ENCODE measurements at places on chromosomes 4 and X. TPM values are rescaled to one million over a fixed set of nuclear protein-coding genes. Genes with fewer than 3 reads are reported as not detected.

DNA sequence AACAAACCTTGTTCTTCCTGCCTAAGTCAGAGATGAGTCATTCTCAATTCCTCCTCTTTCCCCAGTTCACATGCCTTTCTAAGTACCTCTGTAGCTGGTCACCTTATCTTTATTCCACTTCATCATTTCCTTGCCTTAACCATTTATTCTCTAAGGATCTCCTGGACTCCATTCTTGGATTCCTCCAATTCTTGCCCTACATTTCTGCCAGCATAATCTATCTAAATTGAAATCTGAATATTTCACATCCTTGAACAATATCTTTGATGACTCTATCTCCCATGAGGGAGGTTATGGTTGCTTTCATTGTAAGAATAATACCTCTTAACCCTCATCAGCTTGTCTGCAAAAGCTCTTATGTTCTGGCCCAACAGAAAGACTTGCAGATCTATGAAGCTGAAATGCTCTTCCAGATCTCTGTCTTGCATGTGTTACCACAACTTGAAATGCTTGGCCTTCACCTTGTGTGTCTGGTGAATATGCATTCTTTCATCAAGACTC lies 28.6 kb upstream of the PDE5A start:
- peaks cover 8% of the 10 kb centered on the region for H3K27me3 ChIP-seq
- H3K36me3 ChIP-seq = no peaks in the 10 kb centered on the region
- no peak overlapping the region for H3K4me3 ChIP-seq
- H3K4me1 ChIP-seq = no peaks in the 10 kb centered on the region
- no peak for DNase-seq

DNA sequence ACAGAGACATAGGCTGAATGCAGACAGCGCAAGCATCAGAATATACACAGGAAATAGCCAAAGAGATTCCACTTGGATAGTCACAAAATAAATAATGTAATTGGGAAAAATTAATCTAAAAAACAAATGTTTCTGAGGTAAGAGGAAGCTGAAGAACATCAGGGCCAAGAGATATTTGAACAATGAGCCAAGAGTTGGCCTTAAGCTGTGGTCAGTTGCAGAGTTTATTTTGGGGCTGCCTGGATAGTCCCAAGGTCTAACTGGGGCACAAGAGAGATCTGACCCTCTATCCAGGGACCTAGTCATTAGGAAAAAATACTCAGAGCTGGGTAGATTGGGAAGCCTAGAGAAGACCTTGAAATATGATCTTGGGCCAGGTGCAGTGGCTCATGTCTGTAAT lies 31.3 kb upstream of the FGF16 start:
- no peak overlapping the region for H3K4me3 ChIP-seq
- peaks cover 10% of the 10 kb centered on the region for H3K27me3 ChIP-seq
- DNase-seq = no peak
- no peaks in the 10 kb centered on the region for H3K4me1 ChIP-seq
- no peak overlapping the region for H3K27ac ChIP-seq

DNA sequence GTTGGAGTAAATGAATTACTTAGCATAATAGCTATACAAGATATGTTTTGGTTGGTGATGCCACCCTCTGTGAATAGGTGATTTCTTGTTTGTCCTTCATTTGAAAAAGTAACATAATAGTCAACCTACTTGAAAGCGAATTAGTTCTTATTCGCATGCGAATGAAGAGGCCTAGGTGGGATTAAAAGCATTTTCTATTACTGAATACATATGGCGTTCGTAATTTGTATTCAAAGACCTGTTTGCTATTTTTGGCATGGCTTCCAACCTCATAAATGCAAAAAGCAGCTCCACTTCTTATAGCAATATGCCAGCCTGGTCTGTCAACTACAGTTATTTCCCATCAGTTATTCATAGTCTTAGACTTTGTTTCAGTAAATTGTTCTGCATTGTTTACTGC lies 261.3 kb downstream of the TENM3 start:
- no peak overlapping the region for H3K4me3 ChIP-seq
- no peaks in the 10 kb centered on the region for H3K4me1 ChIP-seq
- no peak overlapping the region for H3K27ac ChIP-seq
- no peak for DNase-seq
- no peaks in the 10 kb centered on the region for H3K36me3 ChIP-seq

DNA sequence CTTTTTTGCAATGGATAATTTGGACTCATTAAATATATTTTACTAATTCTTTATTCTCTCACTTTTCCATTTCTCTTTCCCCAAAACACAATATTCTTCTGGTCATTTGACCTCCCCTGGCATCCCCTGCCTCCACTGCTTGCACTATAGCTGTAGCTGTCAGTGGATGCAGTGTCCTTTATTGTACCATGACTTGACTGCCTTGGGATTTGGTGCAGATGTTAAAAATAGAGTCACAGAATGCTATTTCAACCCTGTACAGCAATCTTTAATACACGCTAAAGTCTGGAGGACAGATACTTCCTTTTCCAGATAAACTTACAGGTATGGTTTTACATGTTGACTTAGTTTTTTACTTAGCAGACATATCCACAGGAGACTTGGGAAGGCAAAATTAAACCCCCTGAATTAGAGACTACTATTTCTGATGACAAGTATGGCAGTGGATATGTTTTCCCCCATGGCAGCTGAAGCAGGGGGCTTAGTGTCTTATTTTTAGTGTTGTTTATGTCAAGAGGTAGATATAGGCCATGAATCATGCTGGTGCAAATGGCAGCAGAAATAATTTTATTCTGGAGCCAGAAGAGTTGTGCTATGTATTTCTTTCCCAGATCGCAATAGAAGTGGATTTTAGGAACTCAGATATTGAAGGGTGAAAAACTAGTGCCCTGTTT lies 461.4 kb downstream of the NAF1 start:
- no peaks in the 10 kb centered on the region for H3K36me3 ChIP-seq
- no peak overlapping the region for H3K27ac ChIP-seq
- no peak for DNase-seq

DNA sequence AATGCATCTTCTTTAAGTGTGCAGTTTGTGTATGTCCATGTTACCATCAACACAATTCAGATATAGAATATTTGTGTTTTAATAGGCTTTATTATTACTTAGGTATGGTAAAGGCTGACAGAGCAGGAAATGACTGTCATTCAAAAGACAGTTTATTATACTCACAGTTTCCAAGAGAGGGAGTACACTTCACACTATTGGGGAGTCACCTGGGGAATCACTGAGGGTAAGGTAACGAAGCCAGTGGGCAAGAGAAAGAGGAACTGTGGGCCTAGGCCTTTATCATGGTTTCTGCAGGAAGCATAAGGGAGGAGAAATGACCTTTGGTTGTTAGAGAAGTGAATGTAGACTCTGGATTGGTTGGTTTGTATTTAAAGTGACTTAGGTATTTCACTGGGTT lies 235.1 kb upstream of the HCCS start:
- H3K4me1 ChIP-seq = no peaks in the 10 kb centered on the region
- no peak overlapping the region for H3K27ac ChIP-seq
- no peaks in the 10 kb centered on the region for H3K36me3 ChIP-seq
- no peak for DNase-seq
- no peaks in the 10 kb centered on the region for H3K27me3 ChIP-seq

DNA sequence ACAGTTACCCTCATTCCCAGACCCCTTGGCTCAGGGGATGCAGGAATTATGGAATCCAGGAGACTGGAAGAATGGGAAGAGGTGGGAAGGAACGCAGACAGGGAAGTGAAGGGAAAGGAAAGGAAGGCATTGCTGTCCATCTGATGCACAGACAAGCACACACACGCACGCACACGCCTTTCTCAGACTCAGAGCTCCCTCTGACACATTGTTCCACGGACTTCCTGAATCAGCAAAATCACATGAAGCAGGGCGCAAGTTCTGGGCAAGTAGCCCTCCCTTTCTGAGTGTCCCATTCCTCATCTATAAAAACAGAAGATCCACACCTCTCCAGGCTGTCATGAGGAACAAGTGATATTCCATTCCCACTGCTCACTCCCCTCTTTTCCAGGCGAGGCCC lies 13.2 kb downstream of the IQSEC2 start:
- H3K36me3 ChIP-seq = no peaks in the 10 kb centered on the region
- no peak for DNase-seq

GRCh38 chr4:86356425-86357210 lies 3.2 kb downstream of the MAPK10 start:
- peaks cover 9% of the 10 kb centered on the region for H3K27me3 ChIP-seq
- no peak overlapping the region for H3K4me3 ChIP-seq
- peaks cover 13% of the 10 kb centered on the region for H3K4me1 ChIP-seq
- peak overlapping the region; percentile 70 for H3K27ac ChIP-seq
- DNase-seq = no peak
- H3K36me3 ChIP-seq = no peaks in the 10 kb centered on the region

- H3K27me3 ChIP-seq = no peaks in the 10 kb centered on the region
- H3K4me3 ChIP-seq = no peak overlapping the region
- no peak overlapping the region for H3K27ac ChIP-seq
- peaks cover 10% of the 10 kb centered on the region for H3K36me3 ChIP-seq
- DNase-seq = no peak
Measured at GRCh38 chr4:101066626-101067170, 280.6 kb downstream of the PPP3CA start.

DNA sequence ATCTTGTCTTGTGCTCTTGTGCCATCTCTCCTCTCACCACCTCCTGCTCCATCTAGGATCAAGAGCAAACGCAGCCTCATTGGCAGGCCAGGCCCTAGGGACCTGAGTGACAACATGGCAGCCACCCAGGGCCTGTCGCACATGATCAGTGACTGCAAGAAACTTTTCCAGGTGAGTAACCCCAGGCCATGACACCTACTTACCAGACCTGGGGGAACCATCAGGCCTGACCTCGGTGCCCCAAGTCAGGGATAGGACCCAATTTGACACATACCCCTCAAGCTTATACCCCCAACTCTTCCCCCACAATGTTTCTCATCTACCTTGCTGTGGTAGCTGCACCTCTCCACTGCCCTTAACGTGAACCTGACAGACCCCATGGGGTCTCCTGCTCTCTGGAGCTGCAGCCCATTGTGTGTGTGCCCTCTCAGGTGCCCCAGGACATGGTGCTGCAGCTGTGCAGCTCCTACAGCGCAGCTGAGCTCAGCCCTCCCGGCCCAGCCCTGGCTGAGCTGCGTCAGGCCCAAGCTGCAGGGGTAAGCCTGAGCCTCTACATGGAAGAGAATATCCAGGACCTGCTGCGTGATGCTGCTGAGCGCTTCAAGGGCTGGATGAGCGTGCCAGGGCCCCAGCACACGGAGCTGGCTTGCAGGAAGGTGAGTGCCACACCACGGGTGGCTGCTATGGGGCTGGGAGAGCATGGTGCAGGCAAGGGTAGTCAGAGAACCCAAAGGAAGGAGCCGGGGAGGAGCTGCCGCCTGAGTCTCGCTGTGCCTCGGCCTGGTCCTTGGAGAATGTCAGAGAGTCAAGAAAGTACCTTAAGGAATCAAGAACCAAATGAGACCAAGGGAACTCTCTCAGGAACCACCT lies 74.8 kb downstream of the STARD8 start:
- H3K27me3 ChIP-seq = no peaks in the 10 kb centered on the region
- H3K4me1 ChIP-seq = no peaks in the 10 kb centered on the region
- H3K27ac ChIP-seq = no peak overlapping the region
- no peaks in the 10 kb centered on the region for H3K36me3 ChIP-seq
- no peak for DNase-seq

- peak; percentile 38 for DNase-seq
- no peaks in the 10 kb centered on the region for H3K27me3 ChIP-seq
- peak overlapping the region; percentile 88 for H3K4me3 ChIP-seq
- peak overlapping the region; percentile 83 for H3K27ac ChIP-seq
Measured at GRCh38 chrX:135295238-135295943, 13.9 kb upstream of the ETDC start.

DNA sequence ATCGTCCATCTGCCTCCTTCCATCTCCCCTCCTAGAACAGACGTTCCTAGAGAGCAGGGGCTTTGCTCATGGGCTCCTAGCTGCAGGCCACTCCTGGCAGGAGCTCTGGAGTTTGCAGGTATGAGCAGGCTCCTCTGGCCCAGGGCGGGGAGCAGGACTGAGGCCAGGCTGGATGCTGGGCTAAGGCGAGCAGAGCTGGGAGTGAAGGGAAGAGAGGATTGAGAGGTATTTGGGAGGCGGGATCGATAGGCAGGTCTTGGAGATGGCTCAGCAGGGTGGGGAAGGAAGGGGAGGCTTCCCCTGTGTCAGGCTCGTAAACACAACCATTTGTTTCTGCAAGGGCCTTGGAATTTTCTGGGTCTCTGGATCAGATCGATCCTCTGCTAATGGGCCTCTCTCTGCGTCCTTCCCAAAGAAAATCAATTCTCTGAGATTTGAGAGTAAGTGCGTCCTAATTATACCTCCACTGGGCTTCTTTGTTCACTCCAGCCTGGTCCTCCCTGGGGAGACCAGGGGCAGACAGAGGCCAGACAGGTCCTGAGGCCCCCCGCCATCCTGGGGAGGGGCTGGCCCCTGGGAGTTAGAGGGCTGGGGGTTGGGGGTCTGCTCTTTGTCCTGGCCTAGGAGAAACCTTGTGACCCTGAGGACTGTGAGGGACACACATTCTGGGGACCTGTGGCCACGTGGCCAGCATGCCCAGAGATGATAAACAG lies 94.8 kb upstream of the PSAPL1 start:
- H3K27me3 ChIP-seq = peaks cover 50% of the 10 kb centered on the region
- H3K27ac ChIP-seq = no peak overlapping the region

- H3K4me3 ChIP-seq = no peak overlapping the region
- no peaks in the 10 kb centered on the region for H3K36me3 ChIP-seq
- H3K27me3 ChIP-seq = no peaks in the 10 kb centered on the region
- H3K27ac ChIP-seq = no peak overlapping the region
Measured at GRCh38 chr4:21226637-21227538, 526.6 kb downstream of the PACRGL start.

- no peak overlapping the region for H3K27ac ChIP-seq
- H3K27me3 ChIP-seq = peaks cover 12% of the 10 kb centered on the region
- no peak overlapping the region for H3K4me3 ChIP-seq
Measured at GRCh38 chr4:183758061-183758757, 99.1 kb downstream of the TRAPPC11 start.

DNA sequence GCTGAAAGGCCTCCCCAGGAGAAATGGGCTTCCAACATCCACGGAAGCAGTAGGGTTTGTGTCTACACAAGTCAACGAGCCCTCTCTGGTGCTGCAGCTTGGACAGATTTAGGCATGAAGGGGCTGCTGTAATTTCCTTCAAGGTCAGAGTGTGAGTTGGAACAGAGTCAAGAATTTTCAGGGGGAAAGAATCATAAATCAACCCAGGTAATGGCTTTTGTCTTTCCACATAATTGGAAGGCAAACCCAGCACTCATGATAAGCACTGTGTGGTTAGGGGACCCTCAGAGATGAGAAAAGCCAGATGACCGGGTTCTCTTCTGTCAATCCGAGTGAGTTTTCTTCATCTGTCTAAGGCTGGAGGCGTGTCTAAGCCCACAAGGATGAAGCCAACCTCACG lies 78.6 kb upstream of the MXRA5 start:
- no peaks in the 10 kb centered on the region for H3K36me3 ChIP-seq
- no peak for DNase-seq
- H3K4me1 ChIP-seq = no peaks in the 10 kb centered on the region
- no peaks in the 10 kb centered on the region for H3K27me3 ChIP-seq
- no peak overlapping the region for H3K4me3 ChIP-seq
- H3K27ac ChIP-seq = no peak overlapping the region

The IL2RG gene
- polyA plus RNA-seq = 818 TPM

The CLDN34 gene
- not detected for polyA plus RNA-seq

The IL15 gene
- polyA plus RNA-seq = 9.9 TPM

The NUP62CL gene
- polyA plus RNA-seq = 2.0 TPM

The CFAP47 gene
- polyA plus RNA-seq = not detected

The BEND4 gene
- 6.8 TPM for polyA plus RNA-seq
